Smooth muscle cell of the coronary artery (primary cell): ENCODE measurements at places on chromosomes 6 and 20. TPM values are rescaled to one million over a fixed set of nuclear protein-coding genes. Genes with fewer than 3 reads are reported as not detected.

Gene HAO1
- total RNA-seq, result not detected in 2 replicates

Gene DEFB110
- not detected in 2 replicates for total RNA-seq

Gene CLPSL2
- total RNA-seq, result not detected in 2 replicates

Gene PRICKLE4
- total RNA-seq, result 0.15 and 0.23 TPM in 2 replicates

Gene DOK5
- total RNA-seq, result 21.9 and 28.4 TPM in 2 replicates
